CD4-positive, CD25-positive, alpha-beta regulatory T cell (primary cell): ENCODE measurements at places on chromosomes 1 and 21.

DNA sequence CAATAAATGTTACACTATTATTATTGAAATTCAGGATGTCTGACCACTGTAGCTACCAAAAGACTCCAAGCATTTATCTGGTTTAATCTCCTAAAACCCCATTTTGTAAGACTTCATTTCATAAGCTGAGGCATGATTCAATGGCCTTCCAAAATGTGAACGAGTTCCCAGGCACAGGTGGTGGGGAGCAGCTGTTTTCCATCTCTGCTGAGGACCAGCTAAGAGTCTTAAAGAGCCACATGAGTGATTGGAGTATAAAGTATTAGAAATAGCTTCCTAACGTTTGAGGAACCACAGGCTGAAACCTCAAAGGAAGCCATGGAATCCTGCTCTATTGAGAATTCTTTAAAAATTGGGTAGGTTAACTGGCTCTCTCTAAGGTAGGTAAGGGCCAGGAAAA lies 44.9 kb downstream of the SEC16B start:
- peaks cover 2% of the 10 kb centered on the region for H3K27me3 ChIP-seq
- H3K4me1 ChIP-seq: no peaks in the 10 kb centered on the region
- H3K4me3 ChIP-seq: no peak overlapping the region

DNA sequence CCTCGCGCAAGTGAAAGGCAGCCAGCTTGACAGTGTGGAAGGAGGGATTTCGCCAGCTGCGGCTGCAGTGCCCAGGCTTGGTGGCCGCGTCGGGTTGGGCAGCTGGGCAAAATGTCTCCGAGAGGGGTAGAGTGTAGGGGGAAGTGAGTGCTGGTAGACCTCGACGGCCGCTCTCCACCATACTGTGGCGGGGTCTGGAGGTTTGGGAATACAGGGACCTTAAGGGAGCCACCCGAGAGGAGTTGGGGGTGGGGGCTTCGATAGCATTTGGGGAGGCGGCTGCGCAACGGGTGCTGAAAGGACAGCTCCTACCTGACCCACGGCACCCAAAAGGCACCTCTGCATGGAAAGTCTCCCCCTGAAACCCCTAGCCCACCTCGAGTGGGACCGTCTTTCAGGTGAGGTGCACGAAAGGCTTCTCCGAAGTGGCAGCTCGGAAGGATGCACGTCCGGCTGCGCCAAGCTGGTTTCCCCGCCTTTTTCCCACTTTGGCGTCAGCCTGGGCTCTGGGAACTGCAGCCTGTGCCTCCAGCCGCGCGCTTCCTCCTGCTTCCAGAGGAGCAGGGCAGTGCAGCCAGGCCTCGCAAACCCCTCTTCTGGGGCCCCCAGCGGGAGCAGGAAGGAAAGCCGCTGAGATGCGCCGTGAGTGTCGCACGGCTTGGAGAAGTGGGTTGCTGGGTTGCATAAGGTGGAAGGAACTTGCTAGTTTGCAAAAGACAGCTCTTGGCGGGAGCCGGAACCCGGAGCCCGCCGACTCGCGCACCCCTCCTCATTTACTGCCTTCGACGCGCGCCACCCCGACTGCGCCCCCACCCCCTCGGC lies 531 bp upstream of the HMGN2 start:
- peaks cover 48% of the 10 kb centered on the region for H3K36me3 ChIP-seq
- H3K4me3 ChIP-seq: peak overlapping the region; percentile 57
- DNase-seq: peak; percentile 50

DNA sequence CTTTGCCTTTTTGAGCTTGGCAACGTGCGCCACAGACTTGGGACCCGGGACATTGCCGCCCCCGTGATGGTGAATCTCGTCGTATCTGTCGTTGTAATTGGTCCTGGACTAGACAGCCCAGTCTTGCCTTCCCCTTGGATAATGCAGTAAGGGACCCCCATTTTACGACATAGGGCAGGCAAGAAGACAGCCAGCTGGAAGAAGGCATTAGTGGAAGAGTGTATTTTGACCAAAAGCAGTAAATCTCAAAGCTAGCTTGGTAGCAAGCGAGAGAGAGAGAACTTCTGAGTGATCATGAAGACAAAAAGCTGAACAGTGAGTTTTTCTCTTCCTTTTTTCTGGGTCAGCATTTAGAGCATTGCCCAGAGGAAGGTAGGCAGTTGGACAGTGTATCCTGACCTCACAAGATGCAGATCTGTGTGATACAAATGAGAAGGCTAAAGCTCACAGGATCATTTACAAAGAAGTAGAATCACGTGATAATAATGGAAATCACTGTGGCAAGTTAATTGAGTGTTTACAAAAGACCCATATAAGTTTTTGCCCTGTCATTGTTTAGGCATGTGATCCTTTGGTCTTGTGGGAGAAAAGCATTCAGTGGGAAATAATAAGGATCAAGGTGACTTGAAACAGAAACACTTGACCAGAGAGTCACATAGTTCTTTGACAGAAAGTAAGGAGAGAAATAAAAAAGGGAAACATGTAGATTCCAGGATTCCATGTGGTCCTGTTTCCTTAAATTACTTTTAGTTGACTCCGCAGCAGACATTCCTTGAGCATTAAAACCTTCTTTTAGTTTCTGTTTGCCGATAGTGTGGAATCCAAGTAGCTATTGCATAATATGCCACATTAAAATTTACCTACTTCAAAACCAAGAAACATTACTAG lies 66.3 kb downstream of the CNST start:
- DNase-seq: no peak
- H3K36me3 ChIP-seq: peaks cover 53% of the 10 kb centered on the region
- no peaks in the 10 kb centered on the region for H3K27me3 ChIP-seq
- no peak overlapping the region for H3K27ac ChIP-seq

GRCh38 chr1:110572751-110573150 lies 33.4 kb downstream of the KCNA2 start:
- no peaks in the 10 kb centered on the region for H3K4me1 ChIP-seq
- no peaks in the 10 kb centered on the region for H3K36me3 ChIP-seq
- DNase-seq: no peak
- H3K27ac ChIP-seq: no peak overlapping the region
- H3K4me3 ChIP-seq: no peak overlapping the region
- H3K27me3 ChIP-seq: peaks cover 27% of the 10 kb centered on the region

GRCh38 chr1:160403244-160403643 lies 2.9 kb downstream of the VANGL2 start:
- peaks cover 23% of the 10 kb centered on the region for H3K27me3 ChIP-seq
- H3K4me1 ChIP-seq: peaks cover 9% of the 10 kb centered on the region
- no peak overlapping the region for H3K27ac ChIP-seq

GRCh38 chr1:34965597-34965996 lies 19.6 kb downstream of the TMEM35B start:
- H3K36me3 ChIP-seq: no peaks in the 10 kb centered on the region
- DNase-seq: no peak
- H3K4me1 ChIP-seq: peaks cover 7% of the 10 kb centered on the region

GRCh38 chr21:28627691-28628090 lies 365.0 kb downstream of the LTN1 start:
- H3K27me3 ChIP-seq: no peaks in the 10 kb centered on the region
- H3K27ac ChIP-seq: no peak overlapping the region
- H3K36me3 ChIP-seq: peaks cover 6% of the 10 kb centered on the region
- no peak overlapping the region for H3K4me3 ChIP-seq

- H3K4me1 ChIP-seq: peaks cover 34% of the 10 kb centered on the region
- no peaks in the 10 kb centered on the region for H3K36me3 ChIP-seq
- H3K27ac ChIP-seq: no peak overlapping the region
- H3K4me3 ChIP-seq: no peak overlapping the region
Observed at GRCh38 chr1:181152892-181153633, 64.6 kb downstream of the IER5 start.

DNA sequence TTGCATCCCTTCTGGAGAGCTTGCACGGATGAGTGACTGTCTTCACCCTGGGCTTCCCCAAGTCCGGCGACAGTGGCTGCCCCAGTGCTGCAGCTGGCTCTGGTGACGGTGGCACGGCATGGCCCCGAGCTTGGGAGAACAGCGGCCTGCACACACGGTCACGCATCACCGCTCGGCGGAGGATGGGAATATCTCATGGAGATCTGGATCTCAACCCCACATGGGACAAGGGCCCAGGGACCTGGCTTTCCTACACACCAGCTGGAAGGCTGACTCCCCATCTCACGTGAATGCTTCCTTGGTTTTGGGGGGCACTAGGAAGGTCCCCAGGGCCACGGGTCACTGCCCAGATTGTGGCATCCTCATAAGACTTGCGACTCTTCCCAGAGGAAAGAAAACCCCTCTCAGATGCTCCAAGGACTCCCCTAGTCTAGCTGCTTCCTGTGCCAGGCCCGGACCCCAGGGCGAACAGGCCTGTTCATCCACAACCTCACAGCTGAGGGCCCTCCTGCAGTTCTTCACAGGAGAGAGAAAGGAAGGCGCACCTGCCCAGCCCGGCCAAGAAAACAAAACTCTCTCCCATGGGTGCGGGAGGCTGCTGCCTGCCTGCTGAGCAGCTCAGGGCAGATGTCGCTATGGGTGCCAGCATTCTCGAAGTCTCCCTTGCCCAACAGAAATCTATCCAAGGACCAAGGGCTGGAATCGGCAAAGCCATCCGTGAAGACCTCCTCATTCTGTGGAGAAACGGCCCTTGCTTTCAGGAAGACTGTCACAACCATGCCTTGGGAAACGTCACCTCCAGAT lies 9.9 kb downstream of the CFAP410 start:
- no peak for DNase-seq
- H3K4me1 ChIP-seq: no peaks in the 10 kb centered on the region
- no peak overlapping the region for H3K27ac ChIP-seq
- no peak overlapping the region for H3K4me3 ChIP-seq

DNA sequence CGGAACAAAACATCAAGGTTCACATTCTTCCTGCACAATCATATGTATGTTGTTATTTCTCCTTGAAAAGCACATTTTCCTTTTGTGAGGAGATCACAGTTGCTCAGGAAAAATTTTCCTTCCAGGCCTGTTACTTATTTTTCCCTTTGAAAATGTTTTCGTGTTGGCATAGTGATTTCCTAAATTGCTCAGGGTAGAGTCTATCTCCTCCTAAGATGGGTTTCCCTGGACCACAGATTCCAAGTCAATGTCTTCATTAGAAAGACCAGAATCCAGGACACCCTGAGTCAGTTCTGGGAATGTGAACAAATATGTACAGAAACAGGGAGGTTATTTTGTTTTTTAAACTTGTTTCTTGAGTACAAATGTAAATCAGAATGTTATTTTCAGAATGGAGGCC lies 94.3 kb upstream of the C1orf105 start:
- no peak for DNase-seq
- H3K27ac ChIP-seq: no peak overlapping the region
- H3K27me3 ChIP-seq: no peaks in the 10 kb centered on the region
- H3K36me3 ChIP-seq: no peaks in the 10 kb centered on the region

DNA sequence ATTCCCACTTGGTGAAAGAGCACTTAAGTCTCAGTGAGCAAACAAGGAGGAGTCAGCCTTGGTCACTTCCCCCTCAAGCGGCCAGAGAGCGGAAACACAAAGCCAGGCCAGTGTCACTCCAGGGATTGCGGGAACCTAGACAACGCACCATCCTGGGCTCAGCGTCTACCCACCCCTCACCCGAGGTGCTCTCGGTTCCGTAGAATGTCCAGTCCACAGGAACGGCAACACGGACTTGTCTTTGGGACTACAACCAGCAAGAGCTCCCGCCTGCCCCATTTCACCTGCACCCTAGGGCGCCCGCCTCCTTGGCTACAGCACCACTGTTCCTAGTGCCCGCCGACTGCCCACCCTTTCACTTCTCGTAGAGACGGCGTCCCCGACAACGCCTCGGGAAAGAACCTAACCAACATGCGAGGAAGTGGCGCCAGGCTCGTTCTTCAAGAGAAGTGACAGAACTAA lies 509 bp downstream of the GDAP2 start:
- H3K36me3 ChIP-seq: peaks cover 3% of the 10 kb centered on the region
- peak overlapping the region; percentile 94 for H3K27ac ChIP-seq
- peak overlapping the region; percentile 95 for H3K4me3 ChIP-seq
- no peaks in the 10 kb centered on the region for H3K27me3 ChIP-seq

DNA sequence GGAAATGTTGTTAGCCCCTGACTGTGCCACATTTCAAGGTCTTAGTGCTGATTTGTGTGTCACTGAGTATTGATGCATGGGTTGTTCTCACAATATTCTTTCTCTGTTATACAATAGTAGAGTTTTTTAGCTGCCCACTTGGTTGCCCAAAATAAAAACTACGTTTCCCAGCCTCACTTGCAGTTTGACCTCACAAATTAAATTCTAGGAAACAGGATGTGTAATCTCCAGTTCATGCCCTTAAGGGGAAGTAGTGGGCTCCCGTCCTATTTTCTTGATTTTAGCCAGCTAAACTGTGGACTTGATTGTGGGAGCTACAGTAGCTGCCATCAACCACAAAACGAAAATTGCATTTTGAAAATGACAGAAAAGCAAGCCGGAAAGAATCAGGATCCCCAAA lies 27.3 kb upstream of the LAMC1 start:
- H3K4me1 ChIP-seq: no peaks in the 10 kb centered on the region
- no peak for DNase-seq
- H3K27ac ChIP-seq: no peak overlapping the region
- no peaks in the 10 kb centered on the region for H3K36me3 ChIP-seq

GRCh38 chr1:241600496-241600901 lies 39.7 kb downstream of the CHML start:
- DNase-seq: no peak
- no peak overlapping the region for H3K4me3 ChIP-seq
- no peaks in the 10 kb centered on the region for H3K36me3 ChIP-seq
- H3K27me3 ChIP-seq: no peaks in the 10 kb centered on the region
- no peaks in the 10 kb centered on the region for H3K4me1 ChIP-seq
- H3K27ac ChIP-seq: no peak overlapping the region

- H3K27ac ChIP-seq: no peak overlapping the region
- peaks cover 2% of the 10 kb centered on the region for H3K27me3 ChIP-seq
- DNase-seq: no peak
- no peaks in the 10 kb centered on the region for H3K4me1 ChIP-seq
Observed at GRCh38 chr21:35428001-35428320, 378.9 kb upstream of the RUNX1 start.

DNA sequence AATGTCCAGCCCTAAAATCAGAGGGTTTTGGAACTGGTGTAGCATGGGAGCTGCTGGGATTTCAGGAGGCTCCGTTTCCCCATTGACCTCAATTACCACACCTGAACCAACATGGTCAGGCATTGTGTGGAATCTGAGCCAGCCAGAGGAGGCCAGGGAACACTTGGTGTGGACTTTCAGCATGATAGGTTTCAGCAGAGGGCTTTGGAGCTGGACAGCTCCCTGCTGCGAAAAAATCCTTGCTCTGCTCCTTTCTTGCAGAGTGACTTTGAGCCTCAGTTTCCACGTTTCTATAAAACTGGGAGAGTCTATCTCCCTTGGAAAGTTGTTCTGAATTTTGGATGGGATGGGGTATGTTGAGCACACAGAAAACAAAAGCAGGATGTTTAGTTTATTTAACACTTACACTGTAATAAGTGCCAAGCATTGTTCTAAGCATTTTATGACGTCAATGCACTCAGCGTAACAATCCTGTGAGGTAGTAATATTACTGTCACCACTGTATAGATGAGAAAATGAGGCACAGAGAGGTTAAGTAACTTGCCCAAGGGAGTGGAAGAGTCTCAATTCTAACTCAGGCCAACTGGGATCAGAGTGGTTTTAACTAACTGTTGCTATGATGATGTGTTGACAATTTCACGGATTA lies 168.0 kb downstream of the GRIK3 start:
- no peak overlapping the region for H3K4me3 ChIP-seq
- H3K4me1 ChIP-seq: no peaks in the 10 kb centered on the region
- no peaks in the 10 kb centered on the region for H3K36me3 ChIP-seq
- no peak for DNase-seq
